ENCODE measurements at places on chromosomes 5 and 9.

- no peak for DNase-seq
These were observed 180.4 kb upstream of the ANKRD55 start for GRCh38 chr5:56413546-56413945.

GRCh38 chr9:25377039-25377438 is 301.2 kb downstream of the TUSC1 start:
- DNase-seq: no peak

DNA sequence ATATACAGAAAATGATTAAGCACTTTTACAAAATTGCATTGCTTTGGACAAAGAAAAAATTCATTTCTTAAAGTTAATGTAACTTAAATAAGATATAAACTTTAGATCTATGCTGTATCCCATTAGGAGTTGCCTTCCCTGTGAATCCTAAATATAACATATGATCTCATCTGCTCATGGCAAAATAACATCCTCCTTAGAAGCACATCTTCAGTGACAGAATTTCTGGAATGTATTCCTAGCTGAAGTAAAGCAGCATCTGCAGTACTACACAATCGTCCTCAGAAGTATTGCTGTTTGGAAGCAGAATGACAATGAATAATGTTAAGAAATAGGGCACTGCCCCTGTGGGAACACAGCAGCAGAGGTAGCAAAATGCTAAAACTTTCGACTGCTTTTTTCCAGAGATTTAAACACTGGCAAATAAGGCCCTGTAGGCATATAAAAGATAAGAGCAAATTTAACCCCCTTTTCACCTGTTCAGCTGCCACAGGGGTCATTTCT is 571.0 kb downstream of the PTPRD start:
- no peak for DNase-seq

DNA sequence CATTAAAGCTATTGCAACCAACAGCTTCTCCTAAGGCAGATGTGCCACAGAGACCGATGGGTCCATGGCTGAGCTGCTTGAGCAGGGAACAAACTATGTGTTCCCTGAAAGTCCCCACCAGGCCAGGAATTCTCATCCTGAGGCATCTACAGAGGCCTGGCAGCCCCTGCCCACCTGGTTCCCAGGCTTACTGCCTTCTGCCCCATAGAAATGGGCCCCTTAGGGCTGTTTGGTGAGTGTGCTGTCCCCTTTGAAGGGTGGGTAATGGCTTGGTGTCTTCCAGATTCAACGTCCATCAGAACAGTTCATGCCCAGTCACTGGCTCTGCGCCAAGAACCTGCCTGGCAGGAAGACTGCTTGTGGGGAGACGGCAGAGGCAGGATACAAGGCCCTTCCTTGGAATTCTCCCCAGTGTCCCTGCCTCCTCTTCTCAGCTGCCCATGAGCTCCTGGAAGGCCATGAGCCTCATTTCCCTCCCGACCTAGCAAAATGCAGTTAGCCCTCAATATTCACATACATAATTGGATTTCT is 3.8 kb upstream of the COL27A1 start:
- DNase-seq: no peak

All from activated naive CD8-positive, alpha-beta T cell treated with anti-CD3 and anti-CD28 coated beads, Interleukin-2, amount 10 ng/mL, durations not matched to agents 7 days and 5 days (primary cell).